Germinal center (tissue), 1 donor: ENCODE measurements at places on chromosomes 16 and 17.
A peak's percentile ranks its signal among the peaks of the same experiment; 100 is the strongest.

DNA sequence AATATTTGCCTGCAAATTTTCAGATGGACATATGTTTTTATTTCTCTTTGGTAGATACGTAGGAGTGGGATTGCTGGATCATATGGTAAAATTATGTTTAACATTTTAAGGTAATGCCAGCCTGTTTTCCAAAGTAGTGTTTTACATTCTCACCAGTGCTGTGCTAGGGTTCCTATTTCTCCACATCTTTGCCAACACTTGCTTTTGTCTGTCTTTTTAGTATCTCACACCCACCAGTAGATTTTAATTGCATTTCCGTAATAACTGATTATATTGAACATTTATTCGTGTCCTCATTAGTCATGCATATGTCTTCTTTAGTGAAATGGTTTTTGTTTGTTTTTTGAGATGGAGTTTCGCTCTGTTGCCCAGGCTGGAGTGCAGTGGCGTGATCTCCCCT, 58.4 kb downstream of the MRTFB start:
- no peak for DNase-seq

DNA sequence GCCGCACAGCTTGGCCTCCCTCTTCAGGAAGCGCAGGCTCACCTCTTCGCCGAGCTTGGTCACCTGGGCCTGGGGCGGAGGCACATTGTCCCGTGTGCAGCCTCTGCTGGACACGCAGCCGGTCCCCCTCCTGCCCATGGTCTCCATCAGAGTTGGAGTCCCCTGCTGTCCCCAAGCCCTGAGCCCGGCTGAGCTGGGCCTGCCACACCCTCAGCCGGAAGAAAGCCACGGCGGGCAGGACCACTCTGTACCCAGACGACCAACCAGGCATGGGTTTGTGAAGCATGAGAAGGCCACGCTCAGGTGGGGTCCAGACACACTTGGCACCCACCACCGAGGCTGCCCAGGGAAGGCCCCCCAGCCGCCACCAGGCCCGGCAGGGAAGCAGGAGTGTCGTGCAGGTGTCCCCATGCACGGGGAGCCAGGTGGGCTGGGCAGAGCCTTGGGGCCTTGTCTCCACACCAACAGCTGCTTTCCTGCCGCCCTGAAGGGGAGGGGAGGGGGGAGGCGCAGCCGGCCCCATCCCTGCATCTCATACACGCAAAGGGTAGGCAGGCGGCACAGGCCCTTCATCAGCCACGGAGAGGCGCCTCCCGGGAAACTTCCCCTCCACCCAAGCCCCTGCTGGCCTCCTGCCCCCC, 5.2 kb downstream of the CCDC154 start:
- DNase-seq = no peak

DNA sequence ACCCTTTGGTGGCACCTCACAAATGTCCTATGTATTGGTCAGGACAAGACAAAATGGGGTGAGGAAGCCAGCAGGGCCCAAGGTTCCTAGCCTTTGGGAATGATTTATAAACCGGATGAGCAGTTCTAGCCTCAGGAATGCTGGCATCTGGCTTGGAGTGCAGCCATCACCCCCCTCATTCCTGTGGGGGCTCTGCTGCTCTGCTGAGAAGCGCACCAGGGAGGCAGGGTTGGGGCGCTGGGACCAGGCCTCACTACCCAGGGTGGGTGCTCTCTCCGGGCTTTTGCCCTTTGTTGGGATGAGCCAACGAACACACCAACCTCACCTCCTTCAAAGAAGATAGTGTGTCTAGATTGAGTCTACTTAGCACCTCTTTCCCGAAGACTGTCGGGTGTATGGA, 39.2 kb downstream of the TMEM11 start:
- no peak for DNase-seq

DNA sequence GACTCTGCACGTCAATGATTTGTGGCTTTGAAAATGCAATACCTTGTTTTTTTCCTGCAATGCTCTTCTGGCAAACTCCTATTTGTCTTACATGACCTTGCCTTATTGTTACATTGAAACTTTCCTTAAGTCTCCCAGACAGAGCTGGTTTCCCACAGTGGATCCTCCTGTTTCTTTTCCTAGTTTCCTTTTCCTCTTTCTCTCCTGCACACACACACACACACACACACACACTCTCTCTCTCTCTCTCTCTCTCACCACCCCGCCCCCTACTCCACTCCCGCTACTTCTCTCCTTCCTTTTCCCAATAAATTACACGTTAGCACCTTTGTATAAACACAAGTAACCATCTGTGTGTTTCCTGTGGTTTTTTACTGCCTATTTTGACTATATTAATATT, 2.3 kb downstream of the ORC6 start:
- no peak for DNase-seq

DNA sequence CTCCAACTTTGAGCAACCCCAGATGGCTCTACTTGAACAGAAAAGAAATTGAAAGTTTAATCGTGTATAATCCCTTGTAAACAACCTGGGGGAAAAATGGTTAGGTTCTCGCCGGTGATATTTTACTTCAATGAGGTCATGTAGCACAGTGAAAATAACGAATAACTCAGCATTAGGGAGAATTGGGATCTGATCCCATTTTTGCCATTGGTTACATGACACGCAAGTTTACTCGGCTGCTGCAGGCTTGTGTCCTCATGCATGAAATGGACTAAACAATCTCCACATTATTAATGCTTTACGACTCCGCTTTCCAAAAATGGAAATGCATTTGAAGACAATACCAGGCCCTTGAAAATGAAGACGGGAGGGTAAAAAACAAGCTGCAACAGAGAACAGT, 45.5 kb upstream of the LRRC37A3 start:
- DNase-seq = no peak

DNA sequence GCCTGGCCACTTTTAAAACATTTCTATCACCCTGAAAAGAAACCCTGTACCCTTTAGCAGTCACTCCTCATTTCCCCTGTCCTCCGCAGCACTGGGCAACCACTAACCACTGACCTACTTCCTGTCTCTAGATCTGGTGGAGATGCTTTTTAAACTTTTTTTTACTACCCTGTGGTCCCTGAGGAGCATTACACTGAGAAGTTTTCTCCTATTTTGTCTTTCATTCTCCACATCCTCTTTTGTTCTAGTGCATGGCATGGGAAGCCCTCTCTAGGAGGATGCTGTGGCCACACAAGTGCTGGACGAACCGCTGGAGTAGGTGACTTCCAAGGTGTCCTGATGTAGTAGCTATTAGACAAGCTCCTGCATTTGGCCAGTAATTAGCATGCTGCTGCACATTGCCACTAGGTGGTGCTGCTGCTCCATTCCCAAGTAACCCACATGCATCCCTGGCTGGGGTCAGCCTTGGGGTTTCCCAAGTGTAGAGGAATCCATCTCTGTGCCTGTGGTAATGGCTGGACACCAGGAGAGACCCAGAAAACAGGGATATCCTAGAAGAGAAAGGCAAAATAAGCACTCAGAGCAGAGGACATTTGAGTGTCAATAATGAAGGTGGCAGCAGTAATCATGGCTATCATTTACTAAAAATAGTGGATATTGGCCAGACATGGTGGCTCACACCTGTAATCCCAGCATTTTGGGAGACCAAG, 143.8 kb upstream of the CRHR1 start:
- DNase-seq = peak; percentile 65

DNA sequence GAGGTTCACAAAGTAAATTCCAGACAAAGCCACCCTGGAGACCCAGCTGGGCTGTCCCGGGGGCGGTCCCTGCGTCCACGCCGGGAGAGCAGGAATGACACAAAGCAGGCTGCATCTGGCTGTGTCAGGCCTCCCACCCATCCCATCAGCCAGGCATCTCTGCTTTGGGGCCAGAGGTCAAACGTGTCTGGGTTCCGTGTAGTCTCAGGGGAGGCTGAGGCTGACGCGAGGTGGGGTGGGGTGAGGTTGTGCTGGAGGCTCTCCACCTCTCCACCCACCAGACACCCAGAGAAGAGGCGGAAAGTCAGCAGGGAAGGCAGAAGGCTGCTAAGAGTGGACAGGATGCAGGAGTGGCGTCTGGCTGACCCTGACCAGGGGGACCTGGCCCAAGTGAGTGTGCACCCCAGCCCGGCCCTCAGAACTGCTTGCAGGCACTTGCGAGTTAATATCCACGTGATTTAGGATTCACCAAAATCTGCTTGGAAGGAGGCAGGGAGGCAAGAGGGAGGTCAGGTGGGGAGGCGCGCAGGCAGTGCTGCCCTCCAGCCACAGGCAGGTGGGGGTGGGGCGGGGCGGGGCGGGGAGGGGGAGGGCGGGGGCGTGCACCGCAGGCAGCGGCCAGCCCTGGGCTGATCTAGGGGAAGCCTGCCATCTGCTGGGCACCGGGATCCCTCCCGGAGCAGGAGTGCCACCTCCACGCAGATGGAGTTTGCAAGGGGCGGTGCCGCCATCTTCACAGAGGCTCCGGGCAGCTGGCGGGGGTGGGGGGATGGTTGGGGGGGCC, 44.3 kb downstream of the TBC1D16 start:
- DNase-seq = peak; percentile 78

DNA sequence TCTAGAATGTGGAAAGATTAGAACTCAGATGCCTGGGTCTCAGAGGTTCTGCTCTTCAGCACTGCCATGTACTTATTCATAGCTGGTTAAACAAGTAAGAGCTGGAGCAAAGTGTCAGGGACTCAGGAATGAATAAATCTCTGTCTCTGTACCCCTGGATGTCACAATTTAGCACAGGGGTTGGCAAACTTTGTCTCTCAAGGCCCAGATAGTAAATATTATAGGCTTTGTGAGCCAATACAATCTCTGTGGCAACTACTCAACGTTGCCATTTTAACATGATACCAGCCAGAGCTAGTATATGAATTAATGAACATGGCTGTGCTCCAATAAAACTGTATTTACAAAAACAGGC, 220.3 kb upstream of the MON1B start:
- no peak for DNase-seq

GRCh38 chr16:56852401-56852730, 12.6 kb upstream of the SLC12A3 start:
- no peak for DNase-seq

DNA sequence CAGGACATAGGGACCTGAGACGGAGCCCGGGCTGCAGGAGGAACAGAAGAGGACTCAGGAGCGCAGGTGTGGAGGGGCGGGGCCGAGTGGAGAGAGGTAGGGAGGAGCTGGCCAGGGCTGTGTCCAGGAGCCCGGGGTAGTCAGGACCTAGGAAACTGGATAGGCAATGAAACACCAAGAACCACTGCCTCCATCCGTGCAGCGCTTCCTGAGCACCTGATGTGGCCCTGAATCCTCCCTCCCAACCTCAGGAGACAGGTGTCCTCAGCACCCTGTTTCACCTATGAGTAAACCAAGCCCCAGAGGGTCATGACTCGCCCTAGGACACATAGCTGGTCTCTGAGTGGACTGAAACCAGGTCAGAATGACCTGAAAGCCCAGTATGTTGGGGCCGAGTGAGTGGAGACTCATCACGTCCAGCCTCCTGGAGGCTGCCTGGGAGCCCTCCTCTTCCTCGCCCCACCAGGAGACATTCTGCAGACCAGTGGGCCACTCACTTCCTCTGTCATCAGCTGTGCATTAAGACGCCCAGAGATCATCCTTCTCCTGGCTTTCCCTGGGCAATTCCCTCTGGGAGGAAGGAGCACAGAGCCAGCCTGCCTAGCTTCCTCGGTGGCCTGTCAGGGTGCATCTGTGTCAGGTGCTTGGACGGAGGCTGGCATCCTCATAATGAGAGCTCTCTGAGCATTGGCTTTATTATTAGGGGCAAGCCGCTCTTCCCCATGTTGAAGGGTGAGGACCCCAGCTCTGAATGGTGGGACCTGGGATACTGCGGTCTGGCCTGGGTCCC, 72.8 kb downstream of the SCNN1B start:
- DNase-seq = no peak

DNA sequence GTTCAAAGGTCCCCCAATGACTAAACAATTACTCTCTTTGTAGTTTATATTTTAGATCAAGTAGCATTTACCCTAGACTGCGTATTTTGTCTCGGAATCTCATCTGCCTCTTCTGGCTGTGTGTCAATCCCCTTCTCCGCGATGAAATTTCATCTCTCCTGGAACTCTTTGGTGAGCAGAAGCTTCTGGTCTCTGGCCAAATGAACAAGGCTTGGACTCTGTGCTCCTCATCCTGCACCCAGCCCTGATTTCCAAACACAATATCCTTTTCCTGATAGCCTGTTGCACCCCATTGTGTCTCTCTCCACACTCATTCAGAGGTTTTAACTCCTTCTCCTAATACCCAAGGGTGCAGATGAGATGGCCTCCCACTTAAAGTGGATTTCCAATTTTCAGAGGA, 609.4 kb upstream of the CDH5 start:
- DNase-seq = no peak

DNA sequence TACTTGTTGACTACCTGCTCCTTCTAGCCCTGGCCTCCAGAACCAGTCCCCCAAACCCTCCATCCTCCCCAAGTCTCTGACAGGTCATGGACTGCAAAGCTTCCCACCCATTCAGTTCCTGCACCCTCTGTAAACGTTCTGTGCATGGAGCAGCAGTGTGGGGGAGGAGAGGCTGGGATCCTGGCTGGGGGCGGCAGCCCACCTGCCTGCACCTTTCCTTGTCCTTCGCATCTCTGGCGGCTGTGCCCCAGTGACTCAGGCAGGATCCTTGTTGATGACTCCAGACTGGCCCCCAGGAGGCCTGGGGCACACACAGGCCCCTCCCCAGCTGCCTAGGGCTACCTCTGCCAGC, 1.6 kb upstream of the PKMYT1 start:
- DNase-seq = no peak

DNA sequence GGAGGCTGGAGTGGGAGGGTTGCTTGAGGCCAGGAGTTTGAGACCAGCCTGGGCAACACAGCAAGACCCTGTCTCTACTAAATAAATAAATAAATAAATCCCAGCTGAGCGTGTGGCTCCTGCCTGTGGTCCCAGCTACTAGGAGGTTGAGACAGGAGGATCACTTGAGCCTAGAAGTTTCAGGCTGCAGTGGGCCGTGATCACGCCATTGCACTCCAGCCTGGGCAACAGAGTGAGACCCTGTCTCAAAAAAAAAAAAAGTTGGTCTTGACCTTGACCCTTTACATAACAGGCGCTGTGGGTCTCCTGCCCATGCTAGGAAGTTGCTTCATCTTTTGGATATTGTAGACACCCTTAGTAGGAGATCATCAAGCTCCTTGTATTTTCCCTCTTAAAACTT, 11.4 kb downstream of the ACSF2 start:
- no peak for DNase-seq

DNA sequence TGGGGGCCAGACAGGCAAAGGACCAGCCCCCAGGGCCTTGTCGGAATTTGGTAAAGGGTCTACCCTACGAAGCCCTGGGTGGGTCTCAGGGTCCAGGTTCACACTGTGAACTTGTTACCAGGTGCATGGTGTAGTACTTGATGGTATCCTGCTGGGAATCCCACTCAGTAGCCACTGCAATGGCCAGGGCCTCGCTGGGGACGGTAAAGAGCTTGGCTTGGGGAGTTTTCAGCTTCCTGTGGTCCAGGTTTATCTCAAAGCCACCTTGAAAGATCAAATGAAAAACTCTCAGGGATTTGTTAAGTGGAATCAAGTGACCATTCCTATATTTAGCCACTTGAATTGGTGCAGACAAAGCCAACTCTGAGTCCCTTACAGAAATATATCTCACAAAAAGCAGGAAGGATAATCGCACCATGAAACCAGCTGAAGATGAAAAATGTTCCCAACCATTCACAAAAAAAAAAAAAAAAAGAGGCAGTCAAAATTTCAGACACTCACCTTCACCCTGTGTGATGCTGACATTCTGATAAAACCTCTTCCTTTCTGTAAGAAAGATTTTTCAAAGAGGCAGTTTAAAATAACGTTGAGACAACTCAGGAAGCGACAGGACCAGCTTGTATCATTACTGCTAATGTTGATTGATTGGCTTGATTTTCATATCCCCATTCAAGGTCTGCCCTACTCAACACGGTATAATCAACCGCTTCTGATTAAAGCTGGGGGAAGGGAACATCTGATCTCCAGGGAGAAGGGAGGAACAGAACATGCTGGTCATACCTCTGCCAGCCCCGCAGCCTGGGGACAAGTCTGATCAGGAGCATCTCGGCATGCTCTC, 10.6 kb downstream of the ATPAF2 start:
- no peak for DNase-seq
